ENCODE measurements at places on chromosomes 6 and 20.

- DNase-seq: no peak
Observed at GRCh38 chr6:34338811-34339210, 53.7 kb downstream of the NUDT3 start.

DNA sequence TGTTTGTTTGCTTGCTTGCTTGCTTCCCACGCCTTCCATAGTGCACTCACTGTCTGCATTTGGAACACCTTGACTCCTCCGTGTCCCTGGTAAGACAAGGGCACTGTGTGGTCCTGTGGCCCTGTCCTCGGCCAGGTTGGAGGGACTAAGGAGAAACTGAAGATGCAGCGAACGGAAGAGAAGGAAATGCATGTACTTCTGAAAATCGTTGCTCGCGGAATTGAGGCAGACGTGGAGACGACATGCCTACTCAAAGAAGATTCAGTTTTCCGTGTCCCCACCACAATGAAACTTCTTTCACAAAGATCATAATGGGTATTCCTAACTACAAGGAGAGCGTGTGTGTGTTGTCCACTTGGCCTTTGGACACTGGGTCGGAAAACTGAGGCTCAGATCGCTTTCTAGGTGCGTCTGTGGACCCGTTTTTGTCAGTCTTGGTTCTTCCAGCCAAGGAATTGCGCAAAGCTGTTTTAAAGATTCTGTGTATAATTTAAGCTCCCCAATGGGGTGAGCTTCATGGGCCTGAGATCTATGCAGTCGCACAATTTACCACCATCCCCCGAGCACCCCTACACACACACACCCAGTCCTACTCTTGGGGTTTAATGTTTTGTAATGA is 120.4 kb upstream of the ZNF184 start:
- DNase-seq: no peak

DNA sequence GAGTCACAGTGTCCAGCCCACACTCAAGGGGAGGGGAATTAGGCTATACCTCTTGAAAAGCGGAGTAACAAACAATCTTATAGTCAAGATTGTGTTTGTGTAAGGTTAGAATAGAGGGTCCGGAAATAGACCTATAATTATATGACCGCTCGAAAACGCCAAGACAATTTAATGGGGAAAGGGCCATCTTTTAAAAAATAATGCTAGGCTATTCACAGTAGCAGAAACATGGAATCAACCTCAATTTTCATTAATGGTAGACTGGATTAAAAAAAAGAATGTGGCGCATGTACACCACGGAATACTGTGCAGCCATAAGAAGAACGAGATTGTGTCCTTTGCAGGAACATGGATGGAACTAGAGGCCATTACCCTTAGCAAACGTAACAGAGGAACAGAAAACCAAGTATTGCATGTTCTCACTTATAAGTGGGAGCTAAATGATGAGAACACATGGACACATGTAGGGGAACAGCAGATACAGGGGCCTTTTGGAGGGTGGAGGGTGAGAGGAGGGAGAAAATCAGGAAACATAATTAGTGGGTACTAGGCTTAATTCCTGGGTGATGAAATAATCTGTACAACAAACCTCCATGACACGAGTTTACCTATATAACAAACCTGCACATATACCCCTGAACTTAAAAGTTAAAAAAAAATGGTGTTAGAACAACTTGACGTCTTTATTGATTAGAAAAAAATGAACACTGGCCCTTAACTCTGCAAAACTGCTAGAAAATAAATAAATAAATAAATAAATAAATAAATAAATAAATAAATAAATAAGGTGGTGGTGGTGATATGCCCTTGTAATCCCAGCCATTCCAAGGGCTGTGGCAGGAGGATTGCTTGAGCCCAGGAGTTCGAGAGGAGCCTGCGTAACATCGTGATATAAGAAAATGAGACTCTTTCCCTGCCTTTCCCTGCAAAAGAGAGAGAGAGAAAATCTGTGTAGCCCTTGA is 30.3 kb downstream of the TOP1 start:
- no peak for DNase-seq

- no peak for DNase-seq
Observed at GRCh38 chr20:17445543-17445942, 85.6 kb downstream of the BFSP1 start.

DNA sequence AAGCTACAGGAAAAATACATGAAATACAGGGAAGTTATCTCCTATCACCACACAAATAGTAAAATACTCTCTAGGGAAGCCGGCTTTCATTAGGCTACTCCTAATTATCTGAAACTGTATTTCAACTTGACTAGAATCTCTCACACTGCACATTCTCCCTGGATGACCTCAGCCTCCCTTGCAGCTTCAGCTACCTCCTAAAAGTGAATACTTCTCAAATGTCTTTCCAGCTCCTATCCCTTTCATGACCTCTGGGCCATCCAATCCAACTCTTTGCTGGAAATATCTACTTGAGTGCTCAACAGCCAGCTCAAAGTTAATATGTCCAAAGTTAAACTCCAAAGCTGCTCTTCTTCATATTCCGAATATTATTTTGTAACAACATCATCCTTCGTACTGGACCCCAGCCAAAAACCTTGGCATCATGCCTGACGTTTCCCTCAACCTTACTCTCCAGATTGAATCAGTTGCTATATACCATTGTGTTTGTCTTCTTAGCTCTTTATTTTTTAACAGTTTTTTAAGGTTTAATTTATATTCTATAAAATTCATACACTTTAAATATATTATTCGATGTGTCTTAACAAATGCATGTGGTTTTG is 29.4 kb upstream of the KIF6 start:
- DNase-seq: no peak

DNA sequence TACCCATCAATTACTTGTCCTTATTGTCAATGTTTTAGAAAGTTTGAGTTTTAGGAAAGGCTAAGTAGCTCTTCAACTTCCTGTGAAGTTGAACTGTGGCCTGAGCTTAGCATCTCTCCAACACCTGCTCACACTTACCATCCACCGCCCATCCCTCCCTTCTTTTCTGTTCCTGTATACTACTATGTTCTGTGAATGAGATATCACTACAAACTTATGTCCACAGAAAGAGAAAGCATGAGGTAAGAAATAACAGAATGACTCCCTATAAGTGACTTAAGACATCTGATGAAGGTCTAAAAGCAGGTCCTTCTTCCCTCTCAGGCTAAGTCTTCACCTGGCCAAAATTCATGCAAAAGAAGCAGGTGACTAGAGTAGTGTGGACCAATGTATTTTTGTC is 246.3 kb upstream of the PREP start:
- no peak for DNase-seq

DNA sequence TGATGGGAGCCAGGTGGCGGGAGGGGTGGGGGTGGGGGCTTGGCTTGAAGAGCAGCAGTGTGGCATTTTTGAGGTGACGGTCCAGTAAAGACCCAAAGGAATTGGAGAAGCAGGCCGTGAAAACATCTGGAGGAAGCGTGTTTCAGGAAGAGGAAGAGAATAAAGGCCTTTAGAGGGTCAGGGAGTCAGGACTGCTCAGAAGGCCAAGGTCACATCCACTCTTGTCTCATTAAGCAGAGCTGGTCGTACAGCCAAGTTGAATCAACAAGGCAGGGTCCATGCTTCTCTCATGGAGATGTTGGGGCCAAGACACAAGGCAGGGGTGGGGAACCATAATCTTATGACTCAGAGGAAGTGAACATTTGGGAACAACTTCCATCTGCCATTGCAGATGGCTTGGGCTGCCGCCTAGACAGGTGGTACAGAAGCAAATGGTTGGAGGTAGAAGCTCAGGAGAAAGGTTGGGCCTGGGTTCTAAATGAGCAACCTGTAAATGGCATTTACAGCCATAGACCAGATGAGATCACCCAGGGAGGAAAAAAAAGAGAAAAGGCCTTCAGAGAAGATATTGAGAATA is 179.6 kb downstream of the TTLL2 start:
- no peak for DNase-seq

GRCh38 chr6:112920994-112921393 is 573.9 kb downstream of the RFPL4B start:
- no peak for DNase-seq
